ENCODE measurements at places on chromosomes 1 and 21. TPM values are rescaled to one million over a fixed set of nuclear protein-coding genes. Genes with fewer than 3 reads are reported as not detected.

The C1orf210 gene
- 12.0 TPM for total RNA-seq

DNA sequence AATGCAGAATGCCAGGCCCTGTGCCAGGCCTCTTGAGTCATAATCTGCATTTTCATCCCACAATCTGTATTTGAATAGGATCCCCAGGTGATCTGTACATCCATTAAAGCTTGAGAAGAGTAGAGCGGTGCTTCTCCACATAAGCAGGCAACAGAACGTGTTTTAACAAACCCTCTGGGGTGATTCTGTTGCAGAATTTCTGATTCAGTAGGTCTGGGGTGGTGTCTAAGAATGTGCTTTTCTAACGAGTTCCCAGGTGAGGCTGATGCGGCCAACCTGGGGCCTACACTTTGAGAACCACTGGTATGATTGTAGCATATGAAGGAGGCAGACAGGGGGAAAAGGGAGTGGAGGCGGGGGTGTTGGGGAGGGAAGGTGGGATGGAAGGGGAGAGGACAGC is 78.4 kb upstream of the POU3F1 start:
- DNase-seq = no peak

- no peak for DNase-seq
Measured at GRCh38 chr1:39116860-39117728, 87.4 kb upstream of the MACF1 start.

GRCh38 chr1:54791880-54792522 is 9.1 kb downstream of the TTC22 start:
- DNase-seq = no peak

GRCh38 chr1:27552911-27553420 is 51.0 kb downstream of the AHDC1 start:
- DNase-seq = no peak

All from ureter (tissue), 1 donor.